Activated T-helper 2 cell treated with anti-CD3 and anti-CD28 coated beads, Interferon-gamma antibody, Interleukin-2, Interleukin-4, amounts not matched to agents 10 μg/mL and 5 μg/mL and 100 μg/mL, durations not matched to agents 14 hours and 24 hours and 36 hours (primary cell): ENCODE measurements at places on chromosomes 5 and 9.

GRCh38 chr9:134168757-134169550, 4.6 kb upstream of the RNU6ATAC start:
- no peak for DNase-seq

DNA sequence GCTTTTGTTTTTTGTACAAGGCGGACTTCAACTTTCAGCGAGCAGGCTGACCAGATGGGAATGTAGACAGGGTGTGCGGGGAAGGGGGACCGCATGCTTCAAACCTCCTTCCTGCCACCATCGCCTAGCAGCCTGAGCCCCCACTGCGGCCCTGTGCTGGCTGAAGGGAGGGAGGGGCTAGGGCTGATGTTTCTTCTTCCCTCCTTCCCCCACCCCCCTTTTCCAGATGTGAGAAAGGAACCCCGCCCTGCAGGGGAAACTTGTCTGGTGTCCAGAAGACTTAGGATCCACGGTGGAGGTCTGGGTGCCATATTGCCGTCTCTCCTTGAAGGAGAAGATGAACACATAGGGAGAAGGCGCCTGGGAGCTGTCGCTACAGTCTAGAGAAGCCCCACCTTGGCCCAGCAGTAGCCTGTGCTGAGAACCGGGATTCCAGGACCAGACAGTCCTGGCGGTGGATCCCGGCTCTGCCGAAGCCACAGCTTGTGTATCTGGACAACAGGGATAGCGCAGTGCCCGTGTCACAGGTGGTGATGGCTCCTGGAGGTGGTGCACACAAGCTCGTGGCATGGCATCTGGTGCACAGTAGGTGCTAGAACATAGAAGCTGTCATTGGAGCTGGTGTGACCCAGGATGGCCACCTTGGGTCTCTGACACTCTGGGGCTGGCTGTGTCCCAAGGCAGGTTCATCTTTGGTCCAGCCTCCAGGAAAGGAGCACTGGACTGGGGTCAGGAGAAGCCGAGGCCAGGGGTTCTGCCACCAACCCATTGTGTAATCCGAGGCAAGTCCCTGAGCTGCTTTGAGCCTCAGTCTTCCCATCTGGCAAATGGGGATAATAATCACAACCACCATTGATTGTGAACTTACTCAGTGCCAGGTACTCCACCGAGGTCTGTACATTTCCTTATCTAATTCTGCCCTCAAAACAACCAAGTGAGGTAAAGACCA, 205.6 kb downstream of the C9orf50 start:
- no peak for DNase-seq

DNA sequence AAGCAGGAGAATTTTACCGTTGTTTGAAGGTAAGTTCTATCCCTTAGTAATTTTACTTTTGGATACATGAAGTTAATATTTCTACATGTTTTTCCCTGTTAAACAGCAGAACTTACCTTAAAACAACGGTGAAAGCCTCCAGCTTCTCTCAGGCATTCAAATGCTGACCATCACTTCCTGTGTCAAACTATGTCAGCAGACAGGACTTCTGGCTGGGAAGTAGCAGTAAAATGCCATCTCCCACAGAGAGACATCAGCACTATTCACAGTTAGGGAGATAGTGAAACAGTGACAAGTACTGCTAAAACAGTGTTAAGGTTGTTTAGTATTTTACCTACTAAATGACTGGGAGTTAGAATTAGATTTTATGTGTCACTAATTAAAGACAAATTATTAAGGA, 34.2 kb upstream of the GOLGA1 start:
- DNase-seq = no peak

GRCh38 chr5:5139336-5139776, 774 bp upstream of the ADAMTS16 start:
- no peak for DNase-seq

DNA sequence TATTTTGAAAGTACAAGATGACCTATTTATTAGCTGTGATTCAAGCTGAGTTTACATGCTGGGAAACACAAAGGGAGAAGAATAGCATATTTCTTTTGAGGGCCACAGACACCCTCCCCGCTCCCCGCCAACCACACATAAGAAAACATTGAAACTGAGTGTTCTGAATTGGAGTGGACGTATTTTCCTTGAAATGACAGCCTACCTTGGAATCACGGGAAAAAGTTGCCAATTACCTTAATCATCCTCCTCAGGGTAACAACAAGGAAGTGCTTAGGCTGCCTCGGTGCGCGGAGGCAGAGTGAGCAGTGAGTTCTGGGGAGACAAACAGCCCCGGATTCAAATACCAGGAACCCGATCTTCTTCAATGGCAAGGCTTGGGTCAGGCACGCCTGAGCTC, 31.4 kb downstream of the CFAP77 start:
- no peak for DNase-seq

- no peak for DNase-seq
These were observed 96.2 kb downstream of the CCDC192 start for GRCh38 chr5:127799293-127799905.

- no peak for DNase-seq
These were observed 150.8 kb upstream of the PPP1R26 start for GRCh38 chr9:135328485-135329417.

- DNase-seq = no peak
These were observed 178.8 kb upstream of the NREP start for GRCh38 chr5:111935835-111936234.
